ENCODE measurements at places on chromosomes 5 and 9. TPM values are rescaled to one million over a fixed set of nuclear protein-coding genes. Genes with fewer than 3 reads are reported as not detected.

The PCDHB4 gene
- total RNA-seq = not detected

The PRR16 gene
- 34.3 TPM for total RNA-seq

The MARCHF11 gene
- not detected for total RNA-seq

The PITX1 gene
- 6.1 TPM for total RNA-seq

The CSF1R gene
- total RNA-seq = 0.18 TPM

The TMEM174 gene
- not detected for total RNA-seq
